ENCODE measurements at places on chromosomes 5 and 9. TPM values are rescaled to one million over a fixed set of nuclear protein-coding genes. Genes with fewer than 3 reads are reported as not detected.

CDKN2B gene
- 1.4 TPM for total RNA-seq

DNA sequence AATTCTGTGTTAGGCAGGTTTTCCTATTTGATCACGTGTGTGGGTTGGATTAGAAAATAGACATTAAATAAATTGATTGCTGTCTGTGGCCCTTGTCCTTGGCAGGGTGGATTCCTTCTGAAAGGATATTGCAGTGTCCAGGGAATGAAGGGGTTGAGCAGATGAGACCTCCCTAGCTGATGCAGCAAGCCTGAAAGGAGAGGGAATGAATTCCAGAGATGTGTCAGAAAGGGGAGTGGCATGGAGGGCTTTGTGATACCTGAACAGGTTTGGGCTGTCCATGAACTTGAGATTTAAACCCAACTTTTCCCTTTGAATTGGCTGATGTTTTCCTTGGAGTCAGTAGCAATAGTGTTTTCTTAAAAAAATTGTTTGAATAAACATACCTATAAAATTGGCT lies 66.8 kb downstream of the ADCY2 start:
- H3K27ac ChIP-seq = no peak overlapping the region
- H3K4me3 ChIP-seq = no peak overlapping the region
- DNase-seq = no peak

PCDHGA5 gene
- not detected for total RNA-seq

- H3K27me3 ChIP-seq = no peaks in the 10 kb centered on the region
- no peak overlapping the region for H3K4me3 ChIP-seq
- no peak for DNase-seq
- H3K4me1 ChIP-seq = no peaks in the 10 kb centered on the region
- no peak overlapping the region for H3K27ac ChIP-seq
Measured at GRCh38 chr5:128703322-128703721, 165.3 kb upstream of the FBN2 start.

GRCh38 chr9:20364959-20365358 lies 257.3 kb downstream of the MLLT3 start:
- H3K4me1 ChIP-seq = peaks cover 19% of the 10 kb centered on the region
- peaks cover 12% of the 10 kb centered on the region for H3K36me3 ChIP-seq
- H3K27me3 ChIP-seq = no peaks in the 10 kb centered on the region

DNA sequence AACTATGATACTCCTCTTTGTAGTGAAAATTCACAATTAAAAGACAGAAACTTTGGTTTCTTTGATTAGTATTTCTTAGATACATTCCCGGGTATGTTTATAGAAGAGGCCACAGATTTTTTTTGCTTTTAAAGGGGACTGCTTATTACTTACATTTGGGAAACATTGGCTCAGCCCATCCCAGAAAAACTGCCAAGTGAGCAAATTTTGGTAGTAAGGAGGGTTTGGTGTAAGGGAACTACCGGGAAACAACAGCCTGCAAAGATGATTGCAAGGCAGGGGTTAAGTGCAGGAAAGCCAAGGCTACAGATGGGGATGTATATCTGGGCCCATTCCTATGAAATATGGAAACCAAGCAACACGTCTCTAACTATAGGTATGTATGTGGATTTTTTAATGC lies 88.8 kb upstream of the SAP30L start:
- no peak overlapping the region for H3K4me3 ChIP-seq
- H3K4me1 ChIP-seq = no peaks in the 10 kb centered on the region

- H3K4me1 ChIP-seq = no peaks in the 10 kb centered on the region
- no peak overlapping the region for H3K27ac ChIP-seq
- H3K36me3 ChIP-seq = no peaks in the 10 kb centered on the region
- peaks cover 12% of the 10 kb centered on the region for H3K27me3 ChIP-seq
- no peak overlapping the region for H3K4me3 ChIP-seq
Measured at GRCh38 chr9:4375424-4376200, 75.7 kb upstream of the GLIS3 start.

All from CD4-positive, CD25-positive, alpha-beta regulatory T cell (primary cell).